NCI-H2029 treated with DMSO at 0.1 percent for 48 hours (cell line): ENCODE measurements at places on chromosomes 4 and X.
A peak's percentile ranks its signal among the peaks of the same experiment; 100 is the strongest.

DNA sequence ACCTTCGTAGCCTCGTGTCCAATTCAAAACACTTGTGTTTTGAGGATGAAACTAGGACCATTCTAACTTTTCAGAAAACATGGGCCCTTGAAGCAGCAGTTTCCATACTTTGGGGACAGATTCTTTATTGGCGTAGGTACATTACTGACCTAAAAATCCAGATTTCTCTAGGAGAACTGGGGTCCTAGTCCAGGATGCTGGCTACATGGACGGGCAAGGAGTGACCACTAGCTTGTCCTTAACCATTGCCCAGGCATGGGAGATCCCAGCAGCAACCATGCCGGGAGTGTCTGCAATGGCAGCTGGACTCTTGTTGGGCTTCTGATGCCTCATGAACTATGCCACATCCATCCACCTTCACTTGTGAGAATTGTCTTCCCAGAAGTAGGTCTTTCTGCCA, 62.2 kb upstream of the WDR1 start:
- DNase-seq, result no peak

GRCh38 chrX:44927398-44927797, 54.4 kb downstream of the KDM6A start:
- DNase-seq, result no peak

GRCh38 chr4:36385951-36386571, 104.6 kb downstream of the DTHD1 start:
- DNase-seq, result no peak

GRCh38 chrX:47941423-47941822, 62.4 kb downstream of the ZNF182 start:
- DNase-seq, result no peak

- no peak for DNase-seq
These were observed 282.6 kb downstream of the ADGRA3 start for GRCh38 chr4:22233230-22233629.

- DNase-seq, result peak; percentile 57
These were observed 27.6 kb upstream of the CFAP299 start for GRCh38 chr4:80307774-80308465.

DNA sequence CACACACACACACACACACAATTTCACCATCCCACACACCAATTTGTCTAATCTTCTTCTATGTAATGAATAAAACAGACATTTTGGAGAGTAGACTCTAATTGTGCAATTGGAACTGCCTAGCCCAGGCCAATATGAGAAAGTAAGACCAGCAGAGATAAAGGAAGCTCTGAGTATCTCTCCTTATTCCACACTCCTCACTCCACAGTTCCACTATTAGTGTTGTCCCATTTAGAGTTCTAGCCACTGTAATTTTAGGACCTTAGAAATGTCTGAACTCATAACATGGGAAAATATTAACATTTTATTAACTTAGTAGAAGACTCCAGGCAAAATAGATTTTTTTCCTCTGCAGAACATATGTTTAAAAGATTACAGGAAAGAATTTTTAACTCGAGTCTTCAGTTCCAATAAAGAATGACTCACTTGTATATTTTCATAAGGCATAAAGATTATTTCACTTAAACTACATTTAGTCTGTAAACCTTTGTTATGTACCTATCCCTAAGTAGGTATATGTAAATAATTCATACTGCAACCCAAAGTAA, 297.6 kb upstream of the INTU start:
- no peak for DNase-seq

DNA sequence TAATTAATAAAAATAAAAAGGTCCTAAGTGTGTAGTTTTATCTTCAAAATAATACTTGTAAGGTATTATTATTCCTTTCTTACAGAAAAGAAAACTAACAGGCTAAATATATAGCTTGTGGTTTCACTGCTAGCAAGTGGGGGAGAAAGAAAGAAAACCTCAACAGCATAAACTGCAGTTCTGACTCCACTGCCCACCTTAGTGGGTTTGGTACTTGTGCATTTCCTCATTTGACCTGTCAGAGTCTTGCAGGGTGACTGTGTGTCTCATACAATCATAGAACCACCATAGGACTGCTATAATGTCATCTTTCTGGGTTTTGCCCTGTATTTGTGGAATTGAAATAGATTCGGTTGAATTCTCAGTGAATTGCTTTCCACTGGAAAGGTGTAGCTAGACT, 94.7 kb upstream of the PUDP start:
- DNase-seq, result no peak

DNA sequence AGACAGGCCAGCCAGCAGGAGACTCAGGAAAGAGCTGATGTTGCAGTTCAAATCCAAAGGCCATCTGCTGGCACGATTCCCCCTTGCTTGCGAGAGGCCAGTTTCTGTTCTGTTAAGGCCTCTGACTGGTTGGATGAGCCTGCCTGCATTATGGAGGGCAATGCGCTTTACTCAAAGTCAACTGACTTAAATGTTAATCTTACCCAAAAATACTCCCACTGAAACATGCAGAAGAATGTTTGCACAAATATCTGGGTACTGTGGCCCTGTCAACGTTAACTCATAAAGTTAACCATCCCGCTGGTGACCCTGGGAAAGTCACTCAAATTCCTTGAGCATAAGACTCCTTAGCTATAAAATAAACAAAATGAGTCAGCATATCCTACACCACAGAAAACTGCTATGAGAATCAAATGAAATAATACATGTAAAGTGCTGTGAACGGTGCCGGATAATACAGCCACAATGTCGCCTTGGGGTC, 326.4 kb downstream of the EVC2 start:
- no peak for DNase-seq

DNA sequence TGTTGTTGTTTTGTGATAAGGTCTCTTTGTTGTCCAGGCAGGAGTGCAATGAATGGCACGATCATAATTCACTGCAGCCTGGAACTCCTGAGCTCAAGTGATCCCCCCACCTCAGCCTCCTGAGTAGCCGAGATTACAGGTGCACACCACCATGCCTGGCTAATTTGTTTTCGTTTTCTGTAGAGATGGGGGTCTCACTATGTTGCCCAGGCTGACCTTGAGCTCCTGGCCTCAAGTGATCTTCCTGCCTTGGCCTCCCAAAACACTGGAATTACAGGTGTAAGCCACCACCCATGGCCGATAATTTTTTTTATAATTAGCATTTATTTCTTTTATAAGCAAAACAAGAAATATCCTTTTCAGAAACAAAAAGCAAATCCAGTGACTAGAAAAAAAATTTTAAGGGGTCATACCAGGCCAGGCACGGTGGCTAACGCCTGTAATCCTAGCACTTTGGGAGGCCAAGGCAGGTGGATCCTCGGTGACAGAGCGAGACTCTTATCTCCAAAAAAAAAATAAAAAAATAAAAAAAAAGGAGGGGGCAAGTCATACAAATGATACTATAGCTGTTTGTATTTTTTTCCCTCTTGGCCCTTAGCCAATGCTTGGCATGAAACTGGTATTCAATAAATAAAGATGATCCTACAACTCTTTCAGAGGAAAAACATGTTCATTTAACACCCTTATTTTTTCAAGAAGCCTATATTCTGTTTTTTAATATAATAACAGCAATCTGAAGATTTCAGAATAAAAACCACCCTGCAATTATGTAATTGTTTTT, 3.4 kb downstream of the PLAC8 start:
- peak; percentile 63 for DNase-seq

GRCh38 chrX:10576777-10577447, 43.5 kb downstream of the MID1 start:
- no peak for DNase-seq

DNA sequence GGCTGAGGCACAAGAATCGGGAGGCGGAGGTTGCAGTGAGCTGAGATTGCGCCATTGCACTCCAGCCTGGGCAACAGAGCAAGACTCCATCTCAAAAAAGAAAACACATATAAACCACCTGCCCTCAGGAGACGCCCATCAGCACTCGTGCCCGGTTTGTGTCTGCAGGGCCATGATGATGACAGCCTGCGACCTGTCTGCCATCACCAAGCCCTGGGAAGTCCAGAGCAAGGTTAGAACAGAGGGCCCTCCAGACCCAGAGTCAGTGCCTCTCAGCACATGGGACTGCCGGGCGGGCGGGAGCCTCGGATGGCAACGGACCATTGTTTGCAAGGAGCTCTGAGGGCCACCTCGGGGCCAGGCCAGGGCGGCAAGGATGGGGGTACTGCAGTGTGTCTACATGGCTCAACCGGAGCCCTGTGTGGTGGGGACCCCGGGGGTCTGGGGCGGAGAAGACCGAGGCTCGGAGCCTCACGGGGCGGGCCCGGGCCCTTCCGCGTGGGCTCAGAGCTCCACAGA, 9.3 kb downstream of the ATP5ME start:
- DNase-seq, result no peak

GRCh38 chr4:171812665-171813525, at the start of gene GALNTL6:
Gene GALNTL6 (plus strand): TSS chr4:171813404.
- DNase-seq, result no peak
